Retina (tissue), 1 donor: ENCODE measurements at places on chromosomes 1 and 21.

GRCh38 chr1:69284508-69284907 lies 283.2 kb upstream of the LRRC7 start:
- no peak for DNase-seq

DNA sequence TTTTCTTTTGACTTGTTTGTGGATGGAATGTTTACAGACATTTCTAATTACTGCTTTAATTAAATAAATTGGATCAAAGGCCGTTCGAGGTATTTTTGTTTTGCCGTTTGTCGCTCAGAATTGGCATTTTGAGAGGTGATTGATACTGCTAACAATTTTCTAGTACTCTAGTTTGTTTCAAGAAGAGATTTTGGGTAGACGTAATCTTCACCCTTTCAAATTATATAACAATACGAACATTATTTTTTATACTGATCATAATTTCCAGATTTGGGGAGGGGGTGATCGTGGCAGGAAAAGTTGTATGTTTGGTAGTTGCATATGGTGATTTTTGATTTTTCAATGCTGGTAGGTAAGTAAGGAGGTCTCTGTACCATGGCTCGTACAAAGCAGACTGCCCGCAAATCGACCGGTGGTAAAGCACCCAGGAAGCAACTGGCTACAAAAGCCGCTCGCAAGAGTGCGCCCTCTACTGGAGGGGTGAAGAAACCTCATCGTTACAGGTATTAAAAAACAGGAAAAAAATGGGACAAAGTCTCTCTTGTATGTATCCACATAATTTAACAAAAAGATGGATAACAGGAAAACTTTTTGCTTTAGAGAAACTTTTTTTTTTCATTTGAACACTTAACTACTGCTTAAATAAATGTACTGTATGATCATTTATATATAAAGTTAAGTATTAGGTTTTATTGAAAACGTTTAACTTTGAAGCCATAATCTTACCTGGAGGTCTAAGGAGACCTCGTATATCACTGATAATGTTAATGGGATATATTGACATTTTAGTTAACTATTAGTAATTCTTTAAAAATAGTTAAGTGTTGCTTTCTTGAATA lies 1.7 kb downstream of the H3-3A start:
- DNase-seq = peak; percentile 55

DNA sequence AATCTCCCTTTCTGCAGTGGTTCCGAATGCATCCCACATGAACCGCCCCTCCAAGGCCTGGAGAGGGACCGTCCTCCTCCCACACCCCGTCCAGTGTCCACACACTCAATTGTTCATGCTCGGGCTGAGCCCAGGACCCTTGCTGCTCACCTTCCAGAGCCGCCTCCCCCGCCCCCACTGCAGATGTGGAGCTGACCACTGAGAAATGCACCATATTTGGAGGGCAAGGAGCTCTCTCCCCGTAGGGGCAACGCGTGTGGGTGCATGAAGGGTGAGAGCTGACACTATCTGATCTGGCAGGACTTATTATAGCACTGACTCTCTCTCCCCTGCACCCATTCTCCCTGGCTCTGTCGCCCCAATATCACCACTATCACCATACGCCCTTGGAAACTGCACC lies 4.0 kb upstream of the S100A3 start:
- DNase-seq = no peak

DNA sequence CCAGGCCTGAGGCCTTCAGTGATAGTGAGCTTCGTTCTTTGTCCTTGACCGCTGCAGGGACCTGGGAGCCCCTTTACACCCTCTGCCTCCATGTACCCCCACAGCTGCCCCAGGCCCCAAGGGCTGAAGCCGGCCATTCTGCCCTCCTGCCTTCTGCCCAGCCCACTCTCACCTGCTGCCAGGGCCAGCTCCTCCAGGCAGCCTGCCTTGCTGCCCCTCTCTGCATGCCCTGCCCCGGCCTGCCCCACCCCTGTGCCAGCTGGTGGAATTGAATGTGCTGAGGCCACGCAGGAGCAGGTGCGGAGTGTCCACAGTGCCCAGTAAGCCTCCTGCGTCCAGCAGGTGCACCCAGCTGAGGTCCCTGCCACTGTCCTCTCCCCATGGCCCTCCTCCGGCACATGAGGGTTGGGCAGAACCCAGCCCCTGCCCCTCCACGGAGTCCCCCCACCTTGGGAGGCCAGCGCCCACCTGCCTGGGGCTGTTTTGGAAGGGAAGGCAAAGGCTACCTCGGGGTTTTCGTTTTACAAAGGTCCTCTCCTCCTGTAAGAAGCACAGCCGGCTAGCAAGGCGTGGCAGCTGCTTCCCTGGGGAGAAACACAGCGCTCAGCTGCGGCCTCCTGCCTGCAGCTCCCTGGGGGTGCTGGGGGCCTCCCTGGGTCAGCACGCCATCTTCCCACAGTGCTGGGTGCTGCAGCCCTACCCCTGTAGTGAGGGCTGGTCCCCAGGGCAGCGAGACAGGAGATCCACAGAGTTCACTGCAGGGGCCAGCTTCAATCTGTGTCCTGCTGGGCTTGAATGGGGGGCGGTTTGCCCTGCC lies 21.0 kb downstream of the MMEL1 start:
- no peak for DNase-seq

DNA sequence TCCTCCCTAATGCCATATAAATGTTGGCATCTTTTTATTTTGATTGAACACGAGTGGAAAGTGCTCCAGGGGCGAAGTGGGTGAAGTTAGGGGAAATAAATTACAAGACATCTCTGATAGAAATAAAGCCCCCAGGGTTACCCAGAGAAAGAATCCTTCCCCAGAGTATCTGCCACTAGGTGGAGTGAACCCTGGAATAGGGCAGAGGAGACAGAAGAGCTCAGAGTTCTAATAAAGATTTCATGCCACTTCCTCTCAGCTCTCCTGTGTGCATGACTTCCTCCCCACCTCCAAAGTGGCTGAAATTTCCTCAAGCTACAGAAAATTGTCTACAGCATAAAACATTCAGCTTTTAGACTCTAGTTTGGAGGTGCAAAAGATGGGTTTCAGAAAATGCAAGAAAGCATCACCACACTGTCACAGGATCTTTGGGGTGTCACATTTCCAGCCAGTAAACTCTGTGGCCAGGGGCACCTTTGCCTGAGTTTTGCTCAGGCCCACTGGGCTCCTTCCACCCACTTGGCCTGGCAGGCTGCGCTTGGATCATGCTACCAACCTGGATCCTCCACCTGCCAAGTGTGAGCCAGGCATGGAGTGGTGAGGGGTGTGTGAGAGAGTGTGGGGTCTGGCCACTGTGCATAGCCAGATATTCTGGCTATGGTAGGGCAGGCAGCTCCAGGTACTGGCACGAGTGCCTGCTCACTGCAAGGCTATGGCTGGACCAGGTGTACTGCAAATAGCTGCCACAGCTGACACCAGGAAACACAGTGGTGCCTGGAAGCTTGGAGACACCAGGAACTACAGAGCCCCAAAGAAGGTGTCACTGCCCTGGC lies 208.8 kb upstream of the USP25 start:
- DNase-seq = no peak

- DNase-seq = no peak
These were observed 19.8 kb upstream of the UBR4 start for GRCh38 chr1:19229828-19230325.

- DNase-seq = no peak
These were observed 54.1 kb downstream of the B3GALT5 start for GRCh38 chr21:39666681-39667315.

GRCh38 chr1:197619008-197619640 lies 156.2 kb downstream of the DENND1B start:
- no peak for DNase-seq

GRCh38 chr1:65467536-65467935 lies 47.1 kb downstream of the LEPR start:
- peak; percentile 12 for DNase-seq

DNA sequence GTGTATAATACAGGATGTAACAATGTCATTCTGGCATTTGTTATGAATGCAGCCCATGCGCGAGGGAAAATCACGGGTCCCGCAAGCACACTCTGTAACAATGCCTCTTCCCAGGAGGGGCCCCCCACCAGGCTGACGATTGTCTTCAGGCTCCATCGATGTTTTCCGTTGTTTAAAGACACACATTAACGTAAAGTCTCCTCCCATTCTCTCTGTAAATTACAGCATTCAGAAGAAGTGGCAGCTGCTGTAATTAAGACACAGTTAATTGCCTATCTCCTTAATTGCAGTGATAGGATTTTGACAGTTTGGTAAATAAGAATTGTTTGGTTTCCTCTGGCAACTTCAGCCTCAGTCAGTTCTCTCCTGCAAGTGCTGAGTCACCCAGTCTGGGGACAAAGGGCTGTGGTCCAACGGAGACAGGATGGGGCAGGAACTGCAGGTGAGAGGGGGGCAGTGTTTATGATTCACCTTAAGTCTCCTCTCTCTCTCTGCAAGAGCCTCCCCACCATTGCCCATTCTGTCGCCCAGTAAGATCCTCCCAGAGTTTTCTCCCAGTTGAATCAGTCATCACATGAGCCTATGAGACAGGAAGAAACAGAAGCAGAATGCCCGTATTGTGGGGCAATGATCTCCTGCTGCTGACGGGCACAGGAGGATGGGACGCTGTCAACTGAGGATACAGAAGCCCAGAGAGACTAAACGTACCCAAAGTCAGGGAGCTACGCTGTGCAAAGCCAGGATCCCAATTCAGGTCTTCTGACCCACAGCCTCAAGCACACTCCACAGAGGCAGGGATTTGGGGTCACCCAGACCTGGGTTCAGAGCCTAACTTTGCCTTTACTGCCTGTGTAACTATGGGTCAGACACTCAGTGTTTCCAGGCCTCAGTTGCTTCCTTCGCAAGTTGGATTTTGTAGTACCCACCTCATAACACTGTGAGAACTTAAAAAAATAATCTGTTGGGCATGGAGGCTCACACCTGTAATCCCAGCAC lies 110.0 kb downstream of the ADSS2 start:
- peak; percentile 65 for DNase-seq

DNA sequence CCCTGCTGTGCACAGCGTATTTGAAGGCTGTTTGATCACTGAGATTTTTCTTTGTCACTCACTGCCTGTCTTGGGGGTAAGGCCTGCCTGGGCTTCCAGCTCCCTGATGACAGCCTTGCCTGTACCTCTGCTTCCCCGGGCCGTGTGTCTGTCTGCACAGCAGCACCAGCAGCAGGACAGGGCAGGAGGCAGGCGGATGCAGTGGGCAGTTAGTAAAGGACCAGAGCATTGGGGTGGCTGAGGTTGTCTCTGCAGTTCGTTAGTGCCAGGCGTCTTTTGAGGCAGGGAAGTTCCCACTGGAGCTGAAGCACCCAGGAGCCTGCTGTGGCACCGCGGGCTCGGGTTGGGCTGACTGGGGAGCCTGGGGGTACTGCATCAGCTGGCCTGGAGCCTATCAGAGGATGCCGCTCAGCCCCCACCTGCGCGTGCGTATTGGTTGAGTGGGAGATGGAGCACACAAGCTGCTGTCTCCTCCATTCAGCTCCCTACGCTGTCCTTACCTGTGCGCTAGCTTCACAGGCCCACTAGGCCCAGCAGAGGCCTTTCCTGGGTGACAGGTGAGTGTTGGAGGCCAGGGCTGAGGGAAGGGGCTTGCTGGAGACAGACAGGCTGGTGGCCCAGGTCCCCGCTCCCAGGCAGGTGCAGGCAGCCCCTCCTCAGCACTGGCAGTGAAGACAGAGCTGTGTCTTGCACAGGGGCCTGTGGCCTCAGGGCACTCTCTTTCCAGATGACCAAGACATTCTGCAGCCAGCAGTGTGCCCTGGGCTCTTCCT lies 28.2 kb downstream of the SNAP47 start:
- DNase-seq = no peak

GRCh38 chr1:116538544-116538943 lies 32.3 kb downstream of the CD58 start:
- DNase-seq = no peak

DNA sequence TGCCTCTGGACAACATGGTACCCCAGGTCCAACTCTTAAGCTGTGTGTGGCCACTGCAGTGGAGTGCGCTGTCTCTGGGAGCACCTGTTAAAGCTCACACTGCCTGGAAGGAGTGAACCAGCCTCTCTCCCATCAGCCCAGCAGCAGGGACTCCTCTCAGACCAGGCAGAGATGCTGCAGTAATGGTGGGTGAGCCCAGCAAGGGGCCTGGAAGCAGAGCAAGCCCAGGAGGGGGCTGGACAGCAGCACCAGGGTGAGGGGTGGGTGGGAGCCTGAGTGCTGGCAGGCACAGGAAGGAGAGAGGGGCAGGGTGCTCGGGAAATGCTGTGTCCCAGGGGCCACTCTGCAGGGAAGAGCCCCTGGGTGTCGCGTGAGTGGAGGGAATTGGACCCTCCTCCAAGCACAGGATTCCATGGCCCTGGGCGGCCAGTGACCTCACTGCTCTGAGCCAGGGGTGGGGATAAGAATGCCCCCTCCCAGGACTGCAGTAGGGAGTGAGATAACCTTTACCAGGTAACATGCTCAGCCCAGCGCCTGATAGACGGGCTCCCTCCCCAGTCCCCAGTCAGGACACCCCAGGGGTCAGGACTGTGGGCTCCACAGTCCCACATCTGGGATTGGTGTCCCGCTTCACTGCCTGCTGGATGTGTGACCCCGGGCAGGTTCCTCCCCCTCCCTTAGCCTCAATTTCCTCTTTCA lies 313.1 kb downstream of the MATN1 start:
- no peak for DNase-seq

GRCh38 chr1:150271291-150271959 lies 1.2 kb upstream of the C1orf54 start:
- no peak for DNase-seq

DNA sequence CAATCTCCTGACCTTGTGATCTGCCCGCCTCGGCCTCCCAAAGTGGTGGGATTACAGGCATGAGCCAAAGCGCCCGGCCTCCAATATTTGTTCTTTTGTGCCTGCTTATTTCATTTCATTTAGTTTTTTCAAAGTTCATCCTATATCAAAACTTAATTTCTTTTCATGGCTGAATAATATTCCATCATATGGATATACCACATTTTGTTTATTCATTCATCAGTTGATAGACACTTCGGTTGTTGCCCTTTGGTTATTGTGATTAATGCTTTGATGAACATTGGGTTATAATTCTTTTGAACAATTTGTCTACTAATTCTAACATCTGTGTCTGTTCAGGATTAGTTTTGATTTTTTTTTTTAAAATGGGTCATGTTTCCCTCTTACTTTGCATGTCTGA lies 41.7 kb downstream of the SFPQ start:
- DNase-seq = no peak

GRCh38 chr1:173878251-173878650 lies 10.1 kb downstream of the ZBTB37 start:
- no peak for DNase-seq

- no peak for DNase-seq
These were observed 82.6 kb downstream of the EVA1C start for GRCh38 chr21:32494934-32495709.

DNA sequence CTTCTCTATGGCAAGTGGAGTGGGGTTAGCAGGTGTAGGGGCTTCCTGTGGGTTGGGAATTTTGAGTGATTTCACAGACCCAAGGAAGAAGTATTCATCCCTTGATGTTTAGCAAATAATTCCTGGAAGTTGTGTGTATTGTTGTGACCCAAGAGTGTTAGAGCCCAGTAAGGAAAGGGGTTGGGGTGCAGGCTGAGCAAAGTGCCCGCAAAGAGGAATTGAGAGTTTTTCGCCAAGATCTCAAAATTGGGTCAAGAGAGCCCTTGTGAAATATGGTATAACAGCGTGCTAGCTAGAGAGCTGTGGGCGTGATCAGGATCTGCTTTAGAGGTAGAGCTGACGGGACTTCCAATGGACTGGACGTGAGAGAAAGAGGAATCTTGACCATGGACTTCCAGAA lies 73.0 kb upstream of the LAPTM5 start:
- DNase-seq = no peak
